ENCODE measurements at places on chromosomes 12 and 14. TPM values are rescaled to one million over a fixed set of nuclear protein-coding genes. Genes with fewer than 3 reads are reported as not detected.
A peak's percentile ranks its signal among the peaks of the same experiment; 100 is the strongest.

DNA sequence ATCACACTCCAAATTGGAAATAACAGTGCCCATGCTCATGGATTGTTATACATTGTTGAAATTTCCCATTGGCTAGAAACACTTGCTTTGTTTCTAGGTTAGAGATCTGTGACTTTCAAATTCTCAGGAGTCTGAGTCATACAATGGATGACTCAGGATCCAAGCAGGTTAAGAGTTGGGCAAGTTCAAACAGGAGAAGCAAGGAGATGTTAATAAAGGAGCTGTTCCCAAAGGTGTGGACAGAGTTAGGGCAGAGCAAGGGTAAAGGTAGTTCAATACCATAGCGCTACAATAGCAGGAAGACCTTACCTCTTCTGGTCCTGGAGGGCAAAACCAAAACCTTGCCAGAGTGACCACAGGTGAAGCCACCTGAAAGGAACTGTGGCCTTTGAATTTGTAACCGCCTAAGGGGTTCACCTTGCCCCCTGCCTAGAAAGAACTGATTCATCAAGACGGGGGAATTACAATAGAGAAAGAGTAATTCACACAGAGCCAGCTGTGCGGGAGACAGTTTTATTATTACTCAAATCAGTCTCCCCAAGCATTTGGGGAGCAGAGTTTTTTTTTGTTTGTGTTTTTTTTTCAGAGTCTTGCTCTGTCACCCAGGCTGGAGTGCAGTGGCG, 4.2 kb upstream of the AMN1 start:
- no peak for DNase-seq

Gene CCDC197
- total RNA-seq: not detected

Gene MIPOL1
- 6.3 TPM for total RNA-seq

DNA sequence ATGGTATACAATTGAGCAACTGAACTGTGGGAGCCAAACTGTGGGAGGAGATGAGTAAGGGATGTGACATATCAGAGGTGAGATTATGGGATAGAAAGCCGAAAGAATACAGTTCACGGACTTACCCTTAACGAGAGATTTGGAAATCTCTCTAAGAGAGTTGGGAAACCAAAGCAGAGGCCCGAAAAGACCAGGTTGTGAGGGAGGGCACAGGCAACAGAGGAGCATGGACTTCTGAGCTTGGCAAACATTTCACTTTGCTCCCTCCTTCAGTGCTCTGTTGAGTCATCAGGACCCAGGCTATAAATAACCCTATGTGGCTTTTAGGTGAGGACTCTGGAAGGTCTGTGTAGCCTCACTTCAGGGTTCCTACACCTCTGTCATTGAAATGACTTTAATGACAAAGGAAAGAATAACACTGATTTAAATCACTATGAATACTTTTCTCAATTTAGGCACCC, 120.6 kb downstream of the TGFB3 start:
- DNase-seq: no peak

DNA sequence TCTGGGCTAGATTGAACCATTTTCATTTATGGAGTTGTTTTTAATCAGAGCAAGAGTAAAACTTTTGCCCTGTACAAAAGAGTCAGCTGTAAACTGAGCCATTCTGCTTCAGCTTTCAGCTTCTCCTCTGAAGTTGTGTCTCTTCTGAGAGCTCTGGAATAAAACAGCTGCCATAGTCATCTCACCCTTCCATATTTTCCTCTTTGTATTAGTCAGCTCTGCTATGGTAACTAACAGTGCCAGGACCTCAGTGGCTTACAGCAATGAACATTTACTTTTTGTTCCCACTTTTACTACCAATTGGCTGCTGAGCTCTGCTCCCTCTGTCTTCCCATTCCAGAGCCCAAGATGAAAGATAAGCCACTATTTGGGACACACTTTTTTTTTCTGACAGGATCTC, 178.5 kb downstream of the DAD1 start:
- no peak for DNase-seq

Gene SOX5
- total RNA-seq: 67.6 TPM

DNA sequence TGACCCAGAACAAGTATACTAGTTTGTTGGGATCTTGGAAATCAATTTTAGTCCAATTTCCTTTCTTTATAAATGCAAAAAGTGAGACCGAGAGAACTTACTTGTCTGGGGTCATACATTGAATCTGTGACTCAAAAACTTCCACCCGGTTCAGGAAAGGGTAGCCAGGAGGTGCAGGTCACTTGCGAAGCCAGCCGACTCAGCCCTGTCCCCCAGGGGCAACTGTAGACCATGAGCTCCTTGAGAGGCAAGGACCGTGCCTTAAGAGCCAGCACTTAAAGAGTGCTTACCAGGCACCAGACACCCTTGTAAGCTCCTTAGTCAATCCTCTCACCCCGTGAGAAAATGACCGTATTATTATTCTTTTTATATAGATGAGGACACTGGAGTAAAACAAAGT, 505 bp upstream of the BCDIN3D start:
- DNase-seq: no peak

Gene MGAT4C
- 4.5 TPM for total RNA-seq

GRCh38 chr12:5138256-5138655, 94.6 kb downstream of the KCNA5 start:
- no peak for DNase-seq

DNA sequence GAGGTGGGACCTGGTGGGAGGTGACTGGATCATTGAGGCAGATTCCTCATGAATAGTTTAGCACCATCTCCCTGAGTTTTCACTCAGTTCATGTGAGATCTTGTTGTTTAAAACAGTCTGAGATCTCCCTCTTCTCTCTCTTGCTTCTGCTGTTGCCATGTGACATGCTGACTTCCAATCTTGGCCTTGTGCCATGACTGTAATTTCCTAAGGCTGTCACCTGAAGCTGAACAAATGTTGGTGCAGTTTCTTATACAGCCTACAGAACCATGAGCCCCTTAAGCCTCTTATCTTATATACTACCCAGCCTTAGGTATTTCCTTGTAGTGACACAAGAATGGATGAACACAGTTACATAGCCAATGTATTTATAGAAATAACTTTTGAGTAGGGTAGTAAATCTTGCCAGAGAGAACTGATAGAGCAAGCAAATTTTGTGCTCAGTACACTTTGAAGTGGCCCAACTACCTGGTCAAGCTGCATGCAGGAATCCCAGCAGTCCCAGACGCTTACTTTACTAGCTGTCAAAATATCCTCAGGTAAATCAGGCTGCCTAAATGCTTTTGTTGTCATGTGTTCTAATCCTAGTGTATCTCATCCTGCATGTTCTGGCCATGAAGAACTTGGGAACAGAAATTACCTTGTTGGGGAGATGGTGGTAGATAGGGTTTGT, 445.6 kb upstream of the MIS18BP1 start:
- DNase-seq: no peak

DNA sequence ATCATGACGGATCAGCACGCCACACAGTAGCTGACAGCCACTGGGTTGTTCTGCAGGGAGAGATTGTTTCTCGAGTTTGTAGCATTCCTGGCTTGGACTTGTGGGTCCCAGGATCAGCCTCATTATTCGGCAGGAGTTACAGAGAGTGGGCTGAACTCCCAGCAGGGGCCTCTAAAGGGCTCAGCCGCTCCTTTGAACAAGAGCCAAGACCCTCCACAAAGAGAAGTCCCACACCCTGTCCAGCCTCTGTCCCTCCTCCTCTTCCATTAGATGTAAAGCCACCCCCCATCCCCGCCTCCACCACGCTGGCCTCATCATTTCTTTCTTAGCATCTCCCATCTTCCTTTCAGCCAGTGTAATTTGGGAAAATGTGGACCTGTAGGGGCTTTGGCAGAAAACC, 96.7 kb upstream of the HSPB8 start:
- DNase-seq: no peak

DNA sequence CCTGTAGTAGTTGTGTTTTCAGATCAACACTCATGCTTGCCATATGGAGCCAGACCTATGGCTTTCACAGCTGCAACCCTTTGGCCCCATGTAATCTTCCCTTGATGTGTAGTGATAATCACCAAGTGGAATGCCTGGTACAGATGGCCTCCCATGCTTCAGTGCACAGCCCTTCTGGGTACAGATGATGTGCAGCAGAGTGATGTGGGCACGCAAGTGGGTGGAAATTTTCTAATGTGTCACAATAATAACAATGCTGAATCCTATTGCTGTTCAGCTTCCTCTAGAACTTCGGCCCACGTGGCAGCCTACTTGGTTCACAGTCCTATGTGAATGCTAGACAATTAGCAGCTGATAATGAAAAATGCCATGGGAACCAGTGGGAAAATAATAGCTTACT, 188.1 kb downstream of the SNAPC1 start:
- DNase-seq: no peak

DNA sequence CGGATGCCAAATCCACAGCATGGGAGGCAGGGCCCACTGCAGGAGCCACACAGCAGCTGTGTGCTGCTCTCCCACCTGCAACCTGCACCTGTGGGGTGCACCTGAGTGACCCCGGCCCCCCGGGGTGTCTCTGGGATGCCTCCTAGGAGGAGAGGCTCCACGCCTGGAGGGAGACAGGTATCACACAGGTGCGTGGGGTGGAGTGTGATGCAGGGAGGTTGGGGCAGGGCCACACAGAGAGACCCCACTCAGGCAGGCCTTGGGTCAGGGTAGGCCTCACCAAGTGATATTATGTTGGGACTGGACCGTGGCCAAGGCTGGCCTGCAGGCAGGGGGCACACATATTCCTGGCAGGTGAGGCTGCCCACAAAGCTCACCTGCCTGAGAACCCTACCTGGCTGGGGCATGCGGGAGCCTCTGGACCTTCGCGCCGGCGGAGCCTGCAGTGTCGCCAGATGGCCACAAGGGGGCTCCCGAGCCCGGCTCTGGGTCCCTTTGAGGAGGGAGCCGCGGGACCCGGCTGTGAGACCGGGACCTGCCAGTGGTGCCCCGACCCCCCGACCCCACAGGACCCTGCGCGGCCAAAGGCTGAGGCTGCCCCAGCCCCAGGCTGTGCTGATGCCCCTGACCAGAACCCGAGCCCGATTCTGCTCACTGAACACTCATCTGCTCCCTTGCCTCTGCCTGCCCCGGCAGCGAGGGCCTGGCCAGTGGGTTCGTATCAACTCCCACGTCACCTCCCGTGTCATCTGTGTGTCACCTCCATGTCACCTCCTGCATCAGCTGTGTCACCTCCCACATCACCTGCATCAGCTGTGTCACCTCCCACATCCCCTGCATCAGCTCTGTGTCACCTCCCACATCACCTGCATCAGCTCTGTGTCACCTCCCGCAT, 11.4 kb downstream of the TMEM121 start:
- peak; percentile 55 for DNase-seq

DNA sequence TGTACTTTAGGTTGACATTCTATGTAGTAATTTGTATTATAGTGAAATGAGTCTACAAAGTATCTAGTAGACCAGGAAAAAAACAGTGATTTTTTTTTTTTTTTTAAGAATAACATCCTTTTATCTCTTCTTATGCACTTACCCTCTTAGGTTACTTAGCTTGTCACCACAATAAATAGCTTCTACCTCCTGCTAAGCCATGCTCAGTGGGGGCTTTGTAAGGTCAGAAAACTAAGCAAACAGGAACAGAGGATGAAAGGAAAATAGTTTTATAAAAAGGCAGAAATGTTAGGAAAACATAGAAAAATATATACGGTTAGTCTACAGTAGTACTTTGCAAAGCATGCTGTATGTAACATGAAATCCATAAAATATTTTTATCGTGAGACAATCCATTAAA, 385.3 kb upstream of the ATXN7L3B start:
- no peak for DNase-seq

DNA sequence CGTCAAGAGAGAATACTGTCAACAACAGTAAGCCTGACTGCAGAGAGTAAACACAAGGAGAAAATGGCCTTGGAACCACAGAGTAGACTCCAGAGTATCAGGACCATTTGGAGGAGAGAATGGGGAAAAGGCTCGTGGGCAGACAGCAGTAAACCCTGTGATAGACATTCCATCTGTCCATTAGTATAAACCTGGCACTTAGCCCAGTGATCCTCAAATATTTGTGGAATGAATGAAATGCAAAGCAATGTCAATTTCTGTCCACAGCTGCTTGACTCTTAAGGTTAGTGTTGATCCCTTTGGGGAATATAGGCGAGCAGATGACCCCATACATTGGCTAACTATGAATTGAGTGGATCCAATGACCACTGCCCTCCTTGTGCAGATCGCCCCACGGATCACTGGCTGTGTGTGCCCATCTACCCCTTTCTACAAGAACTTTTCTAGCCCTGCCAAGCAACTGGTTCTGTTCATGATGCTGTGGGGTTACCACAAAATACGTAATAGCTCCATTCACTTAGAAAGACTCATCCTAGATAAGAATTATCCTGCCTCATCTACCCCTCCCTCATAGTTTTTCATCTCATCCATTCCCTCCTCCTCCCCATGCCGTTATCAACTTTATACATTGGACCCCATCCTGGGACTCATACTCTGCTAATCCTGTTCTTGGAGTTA, 846.8 kb downstream of the NRXN3 start:
- no peak for DNase-seq

Gene OR4E2
- total RNA-seq: not detected

GRCh38 chr12:12083688-12084087, 12.9 kb downstream of the BCL2L14 start:
- DNase-seq: no peak

DNA sequence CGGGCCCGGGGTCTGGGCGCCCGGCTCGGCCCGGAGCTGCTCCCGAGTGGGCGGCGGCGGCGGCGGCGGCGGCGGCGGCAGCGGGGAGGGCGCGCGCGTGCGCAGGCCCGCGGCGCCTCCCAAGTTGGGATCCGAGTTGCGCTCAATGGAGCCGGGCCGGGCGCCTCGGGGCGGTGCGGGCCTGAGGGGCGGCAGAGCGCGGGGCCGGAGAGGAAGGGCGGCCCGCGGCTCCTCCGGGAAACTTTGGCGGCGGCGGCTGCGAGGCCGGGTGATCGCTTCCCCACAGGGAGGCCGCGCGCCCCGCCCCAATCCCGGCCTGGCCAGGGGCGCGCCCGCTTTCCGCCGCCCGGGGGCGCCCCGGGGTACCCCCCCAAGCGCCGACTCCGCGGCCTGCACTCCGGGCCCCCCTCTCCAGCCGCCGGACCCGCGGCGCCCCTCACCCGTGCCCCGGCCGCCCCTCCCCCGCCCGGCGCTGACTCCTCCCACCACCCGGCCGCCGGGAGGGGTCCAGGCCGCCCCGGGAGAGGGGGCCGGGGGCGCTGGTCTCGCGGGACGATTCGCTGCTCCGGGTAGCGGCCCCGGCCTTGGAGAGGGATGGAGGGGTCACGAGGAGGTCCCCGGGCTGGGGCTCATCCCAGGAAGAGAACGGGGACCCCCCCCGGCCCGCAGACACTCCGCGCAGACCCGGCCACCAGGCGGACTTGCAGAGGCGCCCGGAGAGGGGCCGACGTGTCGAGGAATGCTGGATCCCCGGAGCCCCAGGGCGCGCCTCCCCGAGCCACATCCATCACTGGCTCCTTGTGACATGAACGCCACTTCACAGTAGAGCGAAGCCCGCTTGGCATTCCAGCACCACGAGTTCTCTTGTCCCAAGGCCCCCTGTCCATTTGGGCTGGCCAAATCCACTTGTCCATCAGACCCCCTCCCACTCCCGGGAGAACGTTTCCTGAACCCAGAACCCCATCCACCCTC, at the start of gene RILPL1:
Gene RILPL1, minus strand, starts transcription at position 48 of the 972 bp plus-strand sequence. CDS start 237 bp downstream, outside the sequence.
- no peak for DNase-seq

- no peak for DNase-seq
These were observed 275.9 kb upstream of the KITLG start for GRCh38 chr12:88856201-88856600.

Gene BMP4
- total RNA-seq: 26.1 TPM

- DNase-seq: no peak
These were observed 47.1 kb downstream of the PTPRQ start for GRCh38 chr12:80491166-80491565.
